ENCODE measurements at places on chromosomes 7 and 10.

GRCh38 chr10:128305601-128306345, 179.6 kb upstream of the MKI67 start:
- DNase-seq, result no peak

DNA sequence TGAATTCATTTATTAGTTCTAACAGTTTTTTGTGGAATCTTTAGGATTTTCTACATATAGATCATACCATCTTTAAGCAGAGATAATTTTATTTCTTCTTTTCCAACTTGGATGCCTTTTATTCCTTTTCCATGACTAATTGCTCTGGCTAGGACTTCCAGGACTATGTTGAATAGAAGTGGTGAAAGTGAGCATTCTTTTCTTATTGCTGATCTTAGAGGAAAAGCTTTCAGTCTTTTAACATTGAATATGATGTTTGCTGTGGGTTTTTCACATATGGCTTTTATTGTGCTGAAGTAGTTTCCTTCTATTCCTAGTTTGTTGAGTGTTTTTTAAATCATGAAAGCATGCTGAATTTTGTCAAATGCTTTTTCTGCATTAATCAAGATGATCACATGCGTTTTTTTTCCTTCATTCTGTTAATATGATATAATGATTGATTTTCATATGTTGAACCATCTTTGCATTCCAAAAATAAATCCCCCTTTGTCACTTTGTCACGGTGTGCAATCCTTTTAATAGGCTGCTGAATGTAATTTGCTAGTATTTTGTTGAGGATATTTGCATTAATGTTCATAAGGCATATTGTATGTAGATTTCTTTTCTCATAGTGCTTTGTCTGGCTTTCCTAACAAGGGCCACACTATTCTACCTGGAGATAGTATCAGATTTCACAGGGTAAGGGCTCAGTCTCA, 92.9 kb downstream of the ZNF467 start:
- DNase-seq, result no peak

DNA sequence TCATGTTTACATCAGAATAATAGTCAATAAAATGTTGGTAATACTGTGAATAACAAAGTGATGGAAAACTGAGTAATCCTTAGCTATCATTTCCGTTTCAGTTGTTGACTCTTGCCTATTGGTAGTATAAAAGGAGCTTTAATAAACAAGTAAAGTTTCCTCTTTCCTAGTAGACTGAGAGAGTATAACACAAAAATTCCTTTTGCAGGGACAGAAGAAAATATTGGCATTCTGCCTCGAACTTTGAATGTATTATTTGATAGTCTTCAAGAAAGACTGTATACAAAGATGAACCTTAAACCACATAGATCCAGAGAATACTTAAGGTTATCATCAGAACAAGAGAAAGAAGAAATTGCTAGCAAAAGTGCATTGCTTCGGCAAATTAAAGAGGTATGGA, 9.4 kb downstream of the KIF20B start:
- no peak for DNase-seq

- no peak for DNase-seq
Observed at GRCh38 chr7:133060004-133060403, 21.9 kb downstream of the CHCHD3 start.

- DNase-seq, result no peak
Observed at GRCh38 chr7:127918130-127918529, 113.1 kb downstream of the LRRC4 start.

DNA sequence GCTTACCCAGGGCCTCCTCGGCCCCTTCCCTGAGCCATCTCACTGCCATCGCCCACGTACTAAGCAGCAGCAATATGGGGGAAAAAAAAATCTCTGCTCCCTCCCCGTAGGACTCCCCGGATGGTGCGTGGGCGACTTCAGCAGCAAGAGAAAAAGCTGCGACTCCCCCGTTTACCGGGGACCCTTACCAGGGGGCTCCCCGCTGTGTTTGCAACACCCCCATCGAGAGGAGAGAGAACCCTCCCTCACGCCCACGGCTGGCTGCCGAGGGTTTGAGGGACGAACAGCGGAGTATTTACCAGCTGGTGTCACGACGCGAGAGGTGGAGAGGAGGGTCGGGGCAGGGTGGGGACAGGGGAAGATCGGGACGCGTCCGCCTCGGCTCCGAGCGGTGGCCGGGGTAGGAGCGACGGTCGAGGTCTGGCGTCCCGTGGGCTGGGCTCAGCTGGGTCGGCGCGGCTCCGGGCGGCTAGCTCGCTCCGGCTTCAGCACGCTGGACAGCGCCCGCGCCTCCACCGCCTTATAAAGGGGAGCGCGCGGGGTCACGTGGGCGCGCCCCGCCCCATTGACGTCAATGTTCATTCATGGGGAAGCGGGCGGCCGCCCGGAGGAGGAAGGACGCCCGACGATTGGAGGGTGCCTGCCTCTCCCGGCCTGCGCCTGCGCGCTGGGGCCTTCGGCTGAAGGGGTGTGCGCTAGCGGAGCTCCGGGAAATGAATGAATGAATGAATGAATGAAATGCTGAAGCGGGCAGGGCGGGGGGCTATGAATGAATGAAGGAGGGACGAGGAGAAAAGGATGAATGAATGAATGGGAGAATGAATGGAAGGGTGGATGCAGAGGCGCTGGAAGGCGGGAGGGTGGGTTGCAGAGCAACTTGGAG, at the start of gene VGF:
Gene VGF, minus strand, starts transcription at position 495 of the 883 bp plus-strand sequence. CDS start 726 bp downstream, outside the sequence.
- no peak for DNase-seq

- DNase-seq, result no peak
Observed at GRCh38 chr7:130758429-130759056, 24.5 kb upstream of the KLF14 start.

GRCh38 chr7:157477550-157478212, 140.9 kb downstream of the DNAJB6 start:
- DNase-seq, result no peak

- DNase-seq, result no peak
Observed at GRCh38 chr7:95376632-95377400, 19.4 kb downstream of the PON3 start.

DNA sequence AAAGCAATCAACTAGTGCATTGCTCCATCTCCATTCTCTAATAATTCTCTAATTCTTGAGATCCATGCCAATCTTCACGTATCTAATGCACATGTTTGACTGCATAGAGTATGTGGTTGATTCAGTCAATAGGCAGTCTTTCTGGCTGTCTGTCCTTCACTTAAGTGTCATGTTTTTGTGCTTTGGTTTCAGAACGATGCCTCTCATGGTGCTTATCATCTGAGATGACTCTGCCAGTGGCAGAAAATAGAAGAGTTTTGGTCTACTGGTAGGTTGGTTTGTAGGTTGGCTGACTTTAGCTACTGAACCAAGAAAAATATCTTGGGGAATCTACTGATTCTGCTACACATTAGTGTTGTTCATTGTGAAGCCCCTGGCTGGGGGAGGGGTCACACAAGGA, 364.2 kb downstream of the SFMBT2 start:
- peak; percentile 13 for DNase-seq

- no peak for DNase-seq
Observed at GRCh38 chr7:74173491-74173865, 678 bp upstream of the EIF4H start.

DNA sequence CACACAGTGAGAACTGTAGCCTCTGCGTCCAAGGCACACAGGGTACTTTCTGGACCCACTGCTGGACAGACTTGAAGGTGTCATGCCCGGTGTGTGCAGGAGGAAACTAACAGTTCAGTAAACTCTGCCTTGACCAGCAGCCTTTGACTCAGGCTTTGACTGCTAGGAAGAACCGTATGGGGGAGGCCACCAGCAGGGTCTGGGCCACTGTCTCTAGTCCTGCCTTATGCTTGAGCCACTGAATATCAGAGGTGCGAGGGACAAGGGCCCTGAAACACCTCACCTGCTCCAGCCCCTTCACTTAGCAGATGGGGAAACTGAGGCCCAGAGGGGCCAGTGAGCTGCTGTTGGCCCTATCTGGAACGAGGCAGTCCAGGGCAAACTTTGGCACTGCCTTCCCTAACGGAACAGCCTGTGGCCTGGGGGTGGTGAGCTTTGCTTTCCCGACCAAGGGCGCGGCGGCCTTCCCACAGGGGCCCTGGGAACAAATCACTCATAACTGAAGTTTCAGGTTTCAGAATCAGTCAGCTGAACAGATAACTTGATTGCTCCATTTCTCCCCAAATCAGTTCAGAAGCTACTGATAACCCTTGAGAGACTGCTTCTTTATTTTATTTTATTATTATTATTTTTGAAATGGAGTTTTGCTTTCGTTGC, 130.0 kb downstream of the FAM53B start:
- peak; percentile 58 for DNase-seq

DNA sequence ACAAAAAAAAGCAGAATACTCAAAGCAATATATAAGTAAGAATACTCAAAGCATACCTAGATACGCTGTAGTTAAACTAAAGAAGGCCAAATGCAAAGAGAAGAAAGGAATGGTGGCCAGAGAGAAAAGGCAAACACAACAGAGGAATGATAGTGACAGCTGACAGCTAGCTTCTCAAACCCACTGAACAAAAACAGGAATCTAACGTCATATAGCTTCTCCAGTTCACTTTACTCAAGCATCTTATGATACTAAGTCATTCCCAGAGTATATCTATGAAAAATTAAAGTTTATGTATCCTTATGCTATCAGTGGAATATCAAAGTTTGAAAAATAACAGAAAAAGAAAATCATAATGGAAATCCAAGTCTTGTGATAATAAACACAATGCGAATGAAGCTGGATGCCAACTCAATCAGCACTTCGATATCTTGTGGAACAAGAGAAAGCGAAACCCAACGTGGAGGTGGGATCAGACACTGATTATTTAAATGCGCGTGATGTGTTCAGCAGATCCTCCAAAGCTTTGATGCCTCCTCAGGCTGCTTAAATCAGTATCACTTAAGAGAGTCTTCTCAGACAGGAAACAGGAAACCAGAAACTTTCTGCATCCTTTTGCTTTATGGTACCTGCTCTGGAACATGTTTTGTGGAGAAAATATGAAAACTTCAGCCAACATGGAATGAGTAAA, 102.8 kb downstream of the PIP4K2A start:
- DNase-seq, result peak; percentile 57

GRCh38 chr7:2475678-2476015, 551 bp downstream of the GRIFIN start:
- no peak for DNase-seq

DNA sequence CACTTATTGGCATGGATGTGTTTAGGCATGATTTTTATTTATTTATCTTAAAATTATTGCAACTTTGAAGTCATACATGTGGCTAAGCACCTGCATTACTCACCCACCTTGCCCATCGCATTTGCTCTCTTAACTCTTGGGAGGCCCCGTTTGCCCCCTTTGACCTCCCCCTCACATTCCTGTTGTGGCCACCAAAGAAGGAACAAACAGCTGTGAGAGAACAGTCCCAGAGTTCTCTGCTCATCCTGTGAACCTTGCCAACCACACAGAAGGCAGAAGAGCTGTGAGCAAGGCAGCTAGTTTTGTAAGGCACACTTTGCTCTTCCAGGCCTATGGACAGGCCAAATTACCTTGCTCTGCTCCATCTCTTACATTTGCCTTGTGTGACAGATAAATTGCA, 23.6 kb upstream of the FGL2 start:
- DNase-seq, result no peak

- no peak for DNase-seq
Observed at GRCh38 chr7:87767827-87768226, 108.3 kb downstream of the SLC25A40 start.

DNA sequence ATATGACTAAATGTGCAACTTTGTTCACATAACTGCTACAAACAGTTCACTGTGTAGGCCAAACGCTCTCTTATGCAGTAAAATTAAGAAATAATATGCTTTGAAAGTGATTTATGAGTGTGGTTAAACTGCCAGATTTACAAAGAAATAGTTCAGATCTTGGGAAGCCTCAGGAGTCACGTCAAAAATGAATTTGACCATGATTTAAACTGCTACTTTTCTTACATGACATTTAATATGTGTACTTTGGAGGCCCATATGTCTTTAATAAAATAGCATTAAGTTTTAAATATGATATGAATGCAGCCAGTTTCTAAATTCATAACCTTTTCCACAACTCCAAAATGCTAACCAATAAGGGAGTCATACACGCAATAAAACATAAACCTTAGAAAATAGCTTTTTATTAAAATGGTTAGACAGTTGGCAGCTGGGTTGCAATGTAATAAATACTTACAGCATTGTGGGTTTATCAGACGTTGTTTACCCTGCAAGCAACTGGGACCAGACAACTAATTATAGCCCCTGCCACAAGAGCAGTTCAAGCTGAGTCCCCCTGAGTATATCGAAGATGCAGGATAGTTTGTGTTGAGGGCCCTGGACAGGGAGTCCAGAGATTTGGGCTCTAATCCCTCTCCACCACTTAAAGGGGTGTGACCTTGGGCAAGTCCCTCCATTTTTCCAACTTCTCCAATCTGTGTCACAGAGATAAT, 640.4 kb downstream of the LRMDA start:
- no peak for DNase-seq

DNA sequence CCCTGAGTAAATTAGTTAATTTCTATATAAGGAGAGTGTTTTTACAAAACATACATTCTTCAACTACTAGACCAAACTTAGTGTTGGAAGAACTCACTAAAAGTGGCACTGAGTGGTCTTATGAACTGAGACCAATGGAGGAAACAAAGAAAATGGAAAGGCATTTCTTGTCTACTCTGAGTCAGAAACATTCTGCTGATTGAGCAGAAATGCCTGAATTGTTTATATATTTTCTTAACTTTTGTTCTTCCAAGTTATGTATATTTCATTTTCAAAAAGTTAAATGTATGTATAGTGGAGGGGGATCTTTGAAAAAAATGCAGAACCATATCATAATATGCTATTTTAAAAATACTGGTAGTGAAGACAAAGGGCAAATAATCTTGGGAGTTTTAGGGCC, 320.7 kb downstream of the HGF start:
- no peak for DNase-seq

GRCh38 chr7:157875230-157876179, 538.7 kb downstream of the DNAJB6 start:
- DNase-seq, result no peak

GRCh38 chr7:3753868-3754267, 452.8 kb downstream of the SDK1 start:
- no peak for DNase-seq

GRCh38 chr7:81140252-81140651, 221.4 kb upstream of the SEMA3C start:
- DNase-seq, result no peak

DNA sequence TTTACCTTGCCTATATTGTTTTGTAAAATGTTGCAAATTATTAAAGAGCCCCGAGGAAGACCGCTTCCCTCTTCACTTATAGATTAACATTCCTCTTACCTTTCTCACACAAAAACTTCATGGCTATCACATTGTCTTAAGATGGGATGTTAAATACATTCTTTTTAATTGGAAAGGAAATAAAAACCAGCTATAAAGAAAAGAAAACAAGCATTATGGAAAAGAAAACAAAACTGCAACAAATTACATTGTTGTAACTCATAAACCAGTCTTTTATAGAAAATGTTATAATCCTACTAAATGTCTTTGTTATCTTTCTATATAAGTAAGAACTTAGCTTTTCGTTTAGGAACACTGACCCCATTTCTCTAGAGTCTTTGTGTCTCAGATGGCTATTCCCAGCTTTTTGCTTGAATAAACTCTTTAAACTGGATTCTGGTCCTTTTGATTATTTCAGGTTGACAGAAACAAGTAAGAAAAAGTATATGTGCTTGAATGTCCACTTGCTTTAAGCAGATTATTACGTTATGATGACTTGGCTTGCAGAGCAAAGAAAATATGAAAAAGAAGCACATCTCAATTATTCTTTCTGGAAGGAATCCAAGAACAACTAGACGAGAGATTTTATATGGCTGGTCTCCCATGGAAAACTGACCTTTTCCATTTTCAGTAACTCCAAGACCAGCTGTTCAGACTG, 128.2 kb downstream of the AKR1D1 start:
- no peak for DNase-seq
